ENCODE measurements at places on chromosomes 5 and 9.
A peak's percentile ranks its signal among the peaks of the same experiment; 100 is the strongest.

DNA sequence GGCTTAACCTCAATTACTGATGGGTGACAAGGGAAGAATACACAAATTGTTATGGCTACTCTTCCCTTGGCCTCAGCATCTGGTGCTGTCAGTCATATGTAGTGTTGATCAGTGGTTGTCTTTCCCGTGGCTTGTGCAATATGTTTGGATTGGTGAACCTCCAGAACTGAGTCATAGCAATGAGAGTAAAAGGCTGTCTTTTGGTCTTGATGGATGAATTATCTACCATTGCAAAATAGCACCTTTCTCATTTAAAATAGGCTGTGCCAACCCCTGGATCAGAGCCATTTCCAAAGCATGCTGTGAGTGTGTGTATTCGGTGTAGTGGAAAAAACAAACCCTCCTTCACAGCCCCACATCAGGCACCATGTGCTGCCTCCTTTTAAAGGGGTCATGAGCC lies 14.6 kb upstream of the F2R start:
- H3K4me3 ChIP-seq, result no peak overlapping the region
- H3K36me3 ChIP-seq, result peaks cover 8% of the 10 kb centered on the region
- H3K27ac ChIP-seq, result no peak overlapping the region
- H3K27me3 ChIP-seq, result no peaks in the 10 kb centered on the region

DNA sequence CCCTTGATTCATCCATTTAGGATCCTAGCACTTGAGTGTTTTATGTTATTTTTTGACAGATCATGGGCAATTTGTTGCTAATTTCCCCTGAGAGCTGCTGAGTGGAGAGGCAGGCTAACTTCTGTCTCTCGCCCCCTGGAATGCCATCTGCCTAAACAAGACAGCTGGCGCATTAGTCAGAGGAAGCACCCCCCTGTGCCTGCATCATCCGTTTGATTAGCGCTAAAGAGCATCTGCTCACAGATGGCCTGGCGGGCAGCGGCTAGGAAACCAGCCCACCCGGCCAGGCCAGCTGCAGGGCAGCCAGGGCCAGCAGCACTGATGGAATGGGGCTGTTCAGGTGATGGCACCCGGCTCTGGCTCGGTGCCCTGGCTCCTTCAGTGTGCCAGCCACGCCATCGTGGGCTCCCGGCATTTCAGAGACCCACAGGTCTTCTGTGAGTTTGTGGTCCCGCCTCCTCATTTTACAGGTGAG lies 22.9 kb upstream of the ASS1 start:
- H3K36me3 ChIP-seq, result no peaks in the 10 kb centered on the region
- H3K4me1 ChIP-seq, result peaks cover 9% of the 10 kb centered on the region
- no peak for DNase-seq
- H3K4me3 ChIP-seq, result no peak overlapping the region
- peak overlapping the region; percentile 50 for H3K27ac ChIP-seq
- peaks cover 12% of the 10 kb centered on the region for H3K27me3 ChIP-seq

DNA sequence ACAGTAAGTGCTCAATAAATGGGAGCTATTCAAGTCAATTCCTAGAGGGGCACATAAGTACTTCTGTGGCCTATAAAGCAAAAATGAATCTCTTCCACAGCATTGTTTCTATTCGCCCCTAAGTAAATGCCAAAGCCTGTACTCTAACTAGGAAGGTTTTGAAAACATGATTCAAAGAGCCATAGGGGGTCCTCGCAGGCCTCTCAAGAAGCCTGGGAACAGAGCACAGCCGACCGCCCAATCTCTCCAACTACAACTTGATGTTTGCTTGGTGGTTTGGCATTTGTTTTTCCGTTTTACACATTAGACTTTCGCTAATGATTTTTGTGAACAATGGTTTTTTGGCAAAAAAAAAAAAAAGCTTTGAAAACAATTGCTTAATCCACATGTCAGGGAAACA lies 19.4 kb downstream of the EFNA5 start:
- H3K27me3 ChIP-seq, result no peaks in the 10 kb centered on the region
- H3K4me1 ChIP-seq, result peaks cover 64% of the 10 kb centered on the region
- no peaks in the 10 kb centered on the region for H3K36me3 ChIP-seq
- H3K27ac ChIP-seq, result no peak overlapping the region
- no peak overlapping the region for H3K4me3 ChIP-seq

DNA sequence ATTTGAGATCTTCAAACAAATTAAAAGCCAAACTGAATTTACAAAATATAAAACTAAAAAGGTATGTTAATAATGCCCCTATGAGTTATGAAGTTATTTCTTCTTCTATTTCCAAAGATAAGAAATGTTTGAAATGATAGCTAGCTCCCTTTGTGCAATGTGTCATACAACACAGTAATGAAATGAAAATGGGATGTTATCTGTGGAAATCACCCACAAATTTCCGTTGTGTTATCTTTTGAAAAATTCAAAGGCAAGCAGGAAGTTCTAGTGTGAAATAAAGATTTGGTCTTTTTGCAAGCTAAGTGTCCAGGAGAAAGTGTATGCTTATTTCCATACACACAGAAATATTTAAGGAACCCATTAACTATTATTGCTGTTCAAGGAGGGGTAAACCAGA lies 375.3 kb upstream of the PRR16 start:
- H3K36me3 ChIP-seq, result no peaks in the 10 kb centered on the region
- no peaks in the 10 kb centered on the region for H3K27me3 ChIP-seq
- no peak for DNase-seq

- no peak for DNase-seq
- H3K27me3 ChIP-seq, result no peaks in the 10 kb centered on the region
- no peaks in the 10 kb centered on the region for H3K4me1 ChIP-seq
Measured at GRCh38 chr5:73797132-73797510, 171.1 kb downstream of the ARHGEF28 start.

- no peak overlapping the region for H3K27ac ChIP-seq
- H3K4me3 ChIP-seq, result no peak overlapping the region
- H3K4me1 ChIP-seq, result peaks cover 28% of the 10 kb centered on the region
Measured at GRCh38 chr9:107046692-107047091, 183.7 kb downstream of the ZNF462 start.

DNA sequence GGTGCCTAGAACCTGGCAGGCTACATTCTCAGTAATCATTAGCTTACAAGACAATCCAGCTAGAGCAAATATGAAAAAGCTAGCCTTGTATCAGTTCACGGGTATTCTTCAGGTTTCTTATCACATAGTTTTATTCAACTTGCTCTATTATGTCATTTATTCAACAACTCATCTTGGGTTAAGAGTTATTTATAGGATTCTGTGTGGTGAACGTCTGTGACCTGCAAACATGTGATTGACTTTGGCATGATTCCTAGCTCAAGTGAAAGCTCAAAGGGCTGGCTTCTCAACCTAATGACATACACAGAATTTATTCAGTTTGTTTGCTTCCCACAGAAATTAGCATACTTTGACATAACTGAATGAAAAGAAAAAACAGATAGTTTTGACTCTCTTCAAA lies 173.1 kb downstream of the PLPPR1 start:
- no peak overlapping the region for H3K27ac ChIP-seq
- peaks cover 2% of the 10 kb centered on the region for H3K27me3 ChIP-seq
- H3K36me3 ChIP-seq, result no peaks in the 10 kb centered on the region

DNA sequence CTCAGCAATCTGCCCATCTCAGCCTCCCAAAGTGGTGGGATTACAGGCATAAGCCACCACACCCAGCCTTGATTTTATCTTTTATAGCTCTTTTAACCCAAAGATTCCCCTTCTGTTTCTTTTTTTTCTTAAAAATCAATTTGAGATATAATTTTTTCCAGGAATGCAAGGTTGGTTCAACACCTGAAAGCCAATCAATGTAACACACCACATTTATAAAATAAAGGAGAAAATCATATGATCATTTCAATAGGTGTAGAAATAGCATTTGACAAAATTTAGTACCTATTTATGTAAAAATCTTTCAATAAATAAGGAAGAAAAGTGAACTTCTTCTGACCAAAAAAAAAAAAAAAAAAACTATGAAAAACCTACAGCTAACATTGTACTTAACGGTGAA lies 3.7 kb upstream of the ASS1 start:
- H3K36me3 ChIP-seq, result no peaks in the 10 kb centered on the region
- peaks cover 10% of the 10 kb centered on the region for H3K4me1 ChIP-seq
- H3K27ac ChIP-seq, result no peak overlapping the region

- DNase-seq, result no peak
- H3K27me3 ChIP-seq, result no peaks in the 10 kb centered on the region
- H3K4me1 ChIP-seq, result peaks cover 8% of the 10 kb centered on the region
- H3K4me3 ChIP-seq, result no peak overlapping the region
- no peaks in the 10 kb centered on the region for H3K36me3 ChIP-seq
Measured at GRCh38 chr5:102916109-102916508, 161.0 kb downstream of the PAM start.

GRCh38 chr5:18238321-18238720 lies 604.1 kb downstream of the TAF11L14 start:
- H3K27ac ChIP-seq, result no peak overlapping the region
- H3K36me3 ChIP-seq, result no peaks in the 10 kb centered on the region
- DNase-seq, result no peak
- no peaks in the 10 kb centered on the region for H3K4me1 ChIP-seq
- no peak overlapping the region for H3K4me3 ChIP-seq

DNA sequence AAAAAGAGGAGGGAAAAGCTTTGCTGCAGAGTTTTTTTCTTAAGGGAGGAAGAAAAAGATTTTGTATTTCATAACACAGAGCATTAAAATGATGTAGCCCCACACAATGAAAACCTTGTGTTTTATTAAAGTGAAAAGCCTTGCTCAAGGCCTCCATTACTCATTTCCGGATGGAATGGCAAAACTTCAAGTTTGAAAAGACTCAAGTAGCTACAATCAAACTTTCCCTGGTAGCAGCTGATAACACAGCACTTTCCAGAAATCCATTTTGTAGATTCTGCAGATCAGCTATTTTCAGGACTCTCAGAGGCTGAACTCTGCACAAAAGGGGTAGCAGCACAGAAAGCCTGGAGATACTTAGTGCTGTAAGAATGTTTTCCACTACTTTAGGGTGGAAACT lies 374.8 kb downstream of the NFIB start:
- no peaks in the 10 kb centered on the region for H3K36me3 ChIP-seq
- DNase-seq, result no peak
- H3K27ac ChIP-seq, result no peak overlapping the region
- H3K4me1 ChIP-seq, result peaks cover 8% of the 10 kb centered on the region

All from neural crest cell (in vitro differentiated cells).